Tibial artery (tissue), 4 donors: ENCODE measurements at places on chromosomes 13 and 19.

DNA sequence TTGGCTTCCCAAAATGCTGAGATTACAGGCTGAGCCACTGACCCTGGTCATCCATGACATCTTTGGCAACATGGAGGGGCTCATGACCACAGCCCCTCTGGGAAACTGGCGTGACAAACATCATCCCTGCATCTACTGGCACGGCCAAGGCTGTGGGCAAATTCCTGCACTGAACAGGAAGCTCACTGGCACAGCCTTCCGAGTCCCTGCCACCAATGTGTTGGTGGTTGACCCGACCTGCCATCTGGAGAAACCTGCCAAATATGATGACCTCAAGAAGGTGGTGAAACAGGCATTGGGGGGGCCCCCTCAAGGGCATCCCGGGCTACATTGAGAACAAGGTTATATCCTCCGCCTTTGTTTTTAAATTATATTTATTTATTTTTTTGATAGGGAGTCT is 8.9 kb upstream of the ACP5 start:
- no peak for DNase-seq

GRCh38 chr19:35085947-35086346 is 29.7 kb upstream of the FXYD3 start:
- no peak for DNase-seq

GRCh38 chr13:74778946-74779345 is 644.7 kb upstream of the KLF12 start:
- DNase-seq: no peak

GRCh38 chr19:35704218-35704617 is at the start of gene ZBTB32:
Gene ZBTB32 (plus strand): TSS chr19:35704558. CDS start chr19:35714627, 10,069 bp downstream.
- DNase-seq: no peak

DNA sequence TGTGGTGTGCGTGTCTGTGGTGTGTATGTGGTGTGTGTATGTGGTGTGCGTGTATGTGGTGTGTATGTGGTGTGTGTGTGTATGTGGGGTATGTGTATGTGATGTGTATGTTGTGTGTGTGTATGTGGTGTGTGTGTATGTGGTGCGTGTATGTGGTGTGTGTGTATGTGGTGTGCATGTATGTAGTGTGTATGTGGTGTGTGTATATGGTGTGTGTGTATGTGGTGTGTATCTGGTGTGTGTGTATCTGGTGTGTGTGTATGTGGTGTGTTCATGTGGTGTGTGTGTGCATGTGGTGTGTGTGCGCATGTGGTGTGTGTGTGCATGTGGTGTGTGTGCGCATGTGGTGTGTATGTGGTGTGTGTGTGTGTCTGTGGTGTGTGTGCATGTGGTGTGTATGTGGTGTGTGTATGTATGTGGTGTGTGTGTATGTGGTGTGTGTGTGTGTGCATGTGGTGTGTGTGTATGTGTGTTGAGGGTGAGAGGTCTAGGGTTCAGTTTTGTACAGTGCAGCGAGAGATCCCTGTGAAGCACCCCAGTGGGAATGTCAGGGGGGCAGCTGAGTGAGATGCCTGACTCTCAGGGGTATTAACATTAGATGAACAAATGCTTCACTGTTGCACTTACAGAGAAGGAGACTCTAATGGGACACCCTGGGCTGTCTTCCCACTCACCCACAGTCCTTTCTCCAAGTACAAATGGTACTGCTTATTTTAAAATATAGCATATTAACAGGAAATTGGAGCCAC is 61.3 kb upstream of the MEDAG start:
- no peak for DNase-seq

DNA sequence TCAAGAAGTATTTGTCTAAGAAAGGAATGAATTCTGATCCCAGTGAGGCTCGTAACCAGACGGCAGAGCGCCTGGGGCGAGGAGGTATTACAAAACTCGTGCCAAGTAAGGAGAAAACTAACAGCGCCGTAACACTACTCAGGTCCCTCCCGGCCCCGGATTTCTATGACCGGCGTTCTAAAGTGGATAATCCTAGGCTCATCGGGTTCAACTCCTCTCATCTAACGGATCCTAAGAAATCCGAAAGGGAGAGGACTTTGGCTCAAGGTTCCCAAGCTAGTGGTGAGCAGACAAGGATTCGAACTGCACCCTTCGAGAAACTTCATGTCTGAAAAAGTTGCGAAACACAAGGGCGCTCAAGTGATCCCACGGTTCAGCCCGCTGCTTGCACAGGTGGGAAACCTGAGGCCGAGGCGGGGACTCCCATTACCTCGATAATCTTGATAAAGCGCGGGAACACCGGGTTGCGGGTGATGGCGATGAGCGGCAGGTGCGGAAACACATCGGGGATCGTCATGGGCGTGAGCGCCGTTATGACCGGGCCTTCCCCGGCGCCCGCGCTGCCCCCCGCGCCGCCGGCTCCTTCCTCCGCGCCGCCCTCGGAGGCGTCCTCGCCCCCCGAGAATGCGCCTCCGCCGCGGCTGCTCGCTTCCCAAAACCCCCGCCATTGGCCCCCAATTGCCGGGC is 529 bp downstream of the LONP1 start:
- DNase-seq: no peak

- DNase-seq: peak; percentile 52
Measured at GRCh38 chr19:6802336-6803035, 30.0 kb downstream of the VAV1 start.

GRCh38 chr19:5520501-5520900 is 47.3 kb downstream of the TINCR start:
- DNase-seq: no peak

GRCh38 chr13:76636829-76637228 is 249.4 kb downstream of the KCTD12 start:
- DNase-seq: no peak

- DNase-seq: no peak
Measured at GRCh38 chr19:49727217-49728030, 35.7 kb downstream of the TSKS start.

DNA sequence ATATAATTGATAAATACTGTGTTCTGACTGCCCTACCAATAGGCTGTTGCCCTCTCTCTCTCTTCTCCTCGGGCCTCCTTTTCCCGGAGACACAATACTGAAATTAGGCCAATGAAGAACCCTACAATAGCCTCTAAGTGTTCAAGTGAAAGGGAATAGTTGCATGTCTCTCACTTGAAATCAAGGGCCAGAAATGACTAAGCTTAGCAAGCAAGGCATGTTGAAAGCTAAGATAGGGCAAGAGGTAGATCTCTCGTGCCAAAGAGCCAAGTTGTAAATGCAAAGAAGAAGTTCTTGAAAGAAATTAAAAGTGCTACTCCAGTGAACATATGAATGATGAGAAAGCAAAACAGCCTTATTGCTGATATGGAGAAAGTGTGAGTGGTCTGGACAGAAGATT is 13.3 kb downstream of the KATNAL1 start:
- DNase-seq: no peak

DNA sequence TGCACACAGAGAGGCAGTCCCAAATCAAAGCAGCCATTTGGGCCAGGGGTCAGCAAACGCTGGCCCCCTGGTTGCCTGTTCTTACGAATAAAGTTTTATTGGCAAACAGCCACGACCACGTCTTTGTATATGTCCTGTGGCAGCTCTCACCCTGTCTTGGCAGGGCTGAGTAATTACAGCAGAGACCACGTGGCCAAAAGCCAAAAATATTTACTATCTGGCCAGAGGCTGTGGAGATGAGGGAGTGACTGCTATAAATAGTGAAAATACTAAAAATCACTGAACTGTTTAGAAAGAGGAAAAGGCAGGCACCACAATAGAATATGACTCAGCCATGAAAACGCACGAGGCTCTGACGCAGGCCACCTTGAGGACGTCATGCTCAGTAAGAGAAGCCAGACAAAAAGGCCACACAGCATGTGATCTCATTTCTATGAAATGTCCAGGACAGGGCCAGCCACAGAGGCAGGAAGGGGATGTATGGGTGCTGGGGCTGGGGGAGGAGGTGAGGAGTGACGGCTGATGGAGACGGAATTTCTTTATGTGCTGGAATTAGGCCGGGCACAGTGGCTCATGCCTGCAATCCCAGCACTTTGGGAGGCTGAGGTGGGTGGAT is 29.4 kb downstream of the SMIM24 start:
- peak; percentile 91 for DNase-seq

GRCh38 chr13:109156181-109156935 is 526.9 kb downstream of the MYO16 start:
- no peak for DNase-seq

DNA sequence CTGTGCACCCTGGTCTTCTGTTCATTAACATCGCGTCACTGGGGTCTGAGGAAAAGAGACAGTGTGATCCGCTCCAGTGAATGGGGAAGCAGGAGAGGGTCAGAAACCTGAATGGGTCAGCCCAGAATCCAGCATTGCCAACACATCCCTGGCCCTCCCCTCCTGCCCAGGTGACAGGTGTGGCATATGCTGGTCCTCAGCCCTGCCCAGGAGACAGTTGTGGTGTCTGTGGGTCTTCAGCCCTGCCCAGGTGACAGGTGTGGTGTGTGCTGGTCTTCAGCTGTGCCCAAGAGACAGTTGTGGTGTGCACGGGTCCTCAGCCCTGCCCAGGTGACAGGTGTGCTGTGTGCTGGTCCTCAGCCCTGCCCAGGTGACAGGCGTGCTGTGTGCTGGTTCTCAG is 8.0 kb downstream of the TFDP1 start:
- peak; percentile 11 for DNase-seq

DNA sequence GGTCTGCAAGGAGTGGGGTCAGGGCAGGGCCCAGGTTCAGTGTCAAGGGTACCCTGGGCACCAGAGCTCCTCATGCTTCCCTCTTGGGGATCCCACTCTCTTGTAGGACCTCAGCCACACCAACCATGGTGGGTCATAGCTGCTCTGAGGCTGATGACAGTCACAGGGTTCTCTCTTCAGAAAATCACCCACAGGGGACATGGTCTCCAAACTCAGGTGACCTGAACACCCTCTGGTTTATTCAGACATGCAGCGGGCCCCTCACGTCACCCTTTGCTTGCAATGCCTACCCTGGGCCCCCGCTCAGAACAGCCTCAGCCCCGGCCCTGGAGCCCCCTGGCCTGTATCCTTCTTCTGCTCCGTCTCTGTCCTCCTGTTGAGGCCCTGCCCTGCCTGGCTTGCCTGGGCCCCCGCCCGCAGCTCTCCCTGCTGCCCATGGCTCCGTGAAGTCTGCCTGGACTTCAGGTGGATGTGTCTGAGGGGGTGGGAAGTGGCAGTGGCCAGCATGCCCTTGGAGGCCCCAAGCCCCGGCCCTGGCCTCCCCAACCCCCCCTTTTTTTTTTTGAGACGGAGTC is 20.4 kb downstream of the CHERP start:
- DNase-seq: no peak

GRCh38 chr13:44542361-44542760 is 33.8 kb downstream of the TSC22D1 start:
- no peak for DNase-seq

GRCh38 chr13:113636266-113636963 is 21.6 kb downstream of the ATP4B start:
- peak; percentile 35 for DNase-seq

- no peak for DNase-seq
Measured at GRCh38 chr19:45087531-45087930, 5.4 kb upstream of the PPP1R37 start.

DNA sequence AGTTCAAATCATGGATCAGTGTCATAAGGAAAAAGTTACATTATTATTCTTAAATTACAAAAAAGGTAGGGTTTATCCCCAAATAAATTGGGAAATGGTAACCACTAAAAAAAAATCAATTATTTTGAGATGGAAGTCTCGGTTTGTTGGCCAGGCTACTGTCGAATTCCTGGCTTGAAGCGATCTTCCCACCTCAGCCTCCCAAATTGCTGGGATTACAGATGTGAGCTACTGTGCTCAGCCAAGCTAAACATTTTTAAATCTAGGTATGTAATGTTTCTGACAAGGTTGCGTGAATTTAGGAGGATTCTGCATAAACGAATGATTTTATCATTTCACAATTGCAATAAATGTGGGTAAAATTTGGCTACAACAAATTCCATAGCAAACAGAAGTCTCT is 2.0 kb downstream of the NAA16 start:
- no peak for DNase-seq

- no peak for DNase-seq
Measured at GRCh38 chr19:14072535-14073260, at the start of gene MISP3. Gene MISP3 (plus strand): TSS chr19:14072786. CDS start chr19:14073310, 524 bp downstream.

DNA sequence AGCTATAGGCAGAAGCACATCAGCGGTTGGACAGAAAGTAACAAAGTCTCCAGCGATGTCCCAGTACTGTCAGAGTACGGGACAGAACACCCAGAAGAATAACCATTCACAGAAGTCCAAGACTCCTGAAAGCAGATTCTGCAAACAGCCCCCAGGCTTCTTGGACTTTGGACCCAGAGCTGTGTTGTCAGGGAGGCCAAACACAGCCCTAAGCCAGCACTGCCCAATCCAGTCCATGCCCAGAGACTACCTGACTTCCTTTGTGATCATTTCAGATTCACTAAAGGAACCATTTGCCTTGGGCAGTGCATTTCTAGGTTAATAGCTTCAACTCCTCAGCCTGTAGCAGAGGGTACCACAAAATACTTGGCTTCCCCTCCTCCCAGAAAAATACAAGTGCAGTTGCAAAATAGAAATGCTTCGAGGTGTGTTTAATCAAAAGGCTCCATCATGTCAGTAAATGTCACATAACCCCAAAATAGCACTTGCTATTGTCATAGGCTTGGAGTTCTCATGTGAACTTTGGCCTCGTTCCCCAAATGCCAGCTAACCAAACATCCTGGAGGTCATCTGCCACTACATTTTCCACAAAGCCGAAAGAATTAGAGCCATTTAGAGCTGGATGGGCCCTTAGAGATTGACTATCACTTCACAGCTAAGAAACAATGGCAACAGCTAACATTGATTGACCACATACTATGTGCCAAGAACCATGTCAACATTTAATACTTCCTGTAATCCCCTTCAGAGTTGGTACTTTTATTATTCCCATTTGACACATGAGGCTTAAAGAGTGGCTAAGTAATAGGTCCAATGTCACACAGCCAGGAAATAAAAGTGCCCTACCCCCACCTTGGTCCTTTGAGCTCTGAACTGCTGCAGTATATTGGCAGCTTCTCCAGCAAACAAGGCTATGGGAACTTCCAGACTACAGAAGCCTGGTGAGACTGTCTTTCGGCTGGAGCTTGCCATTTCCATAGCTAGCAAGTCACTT is 329.9 kb downstream of the FOXO1 start:
- DNase-seq: no peak

DNA sequence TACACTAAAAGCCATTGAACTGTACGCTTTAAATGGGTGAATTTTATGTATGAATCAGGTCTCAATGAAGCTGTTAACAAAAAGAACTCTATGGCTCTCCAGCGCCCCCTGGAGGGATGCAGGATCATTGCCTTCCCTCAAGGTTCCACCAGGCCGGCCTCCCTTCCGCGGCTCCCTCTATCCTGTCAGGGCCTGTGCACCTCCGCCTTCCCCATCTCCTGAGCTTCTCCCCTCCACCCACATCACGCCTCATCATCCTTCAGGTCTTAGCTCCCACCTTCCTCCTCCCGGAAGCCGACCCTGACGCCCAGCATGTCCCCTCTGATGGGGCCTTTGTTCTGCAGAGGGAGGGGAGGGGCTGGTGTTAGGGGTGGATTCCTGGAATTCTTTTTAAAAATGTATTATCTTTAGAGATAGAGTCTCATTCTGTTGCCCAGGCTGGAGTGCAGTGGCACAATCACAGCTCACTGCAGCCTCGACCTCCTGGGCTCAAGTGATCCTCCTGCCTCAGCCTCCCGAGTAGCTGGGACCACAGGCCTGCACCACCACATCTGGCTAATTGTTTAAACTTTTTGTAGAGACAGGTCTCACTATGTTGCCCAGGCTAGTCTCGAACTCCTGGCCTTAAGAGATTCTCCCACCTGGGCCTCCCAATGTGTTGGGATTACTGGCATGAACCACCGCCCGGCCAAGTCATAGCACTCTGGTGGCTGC is 27.7 kb downstream of the MEIS3 start:
- peak; percentile 66 for DNase-seq
